Brain microvascular endothelial cell (primary cell): ENCODE measurements at places on chromosomes 5 and 9.

DNA sequence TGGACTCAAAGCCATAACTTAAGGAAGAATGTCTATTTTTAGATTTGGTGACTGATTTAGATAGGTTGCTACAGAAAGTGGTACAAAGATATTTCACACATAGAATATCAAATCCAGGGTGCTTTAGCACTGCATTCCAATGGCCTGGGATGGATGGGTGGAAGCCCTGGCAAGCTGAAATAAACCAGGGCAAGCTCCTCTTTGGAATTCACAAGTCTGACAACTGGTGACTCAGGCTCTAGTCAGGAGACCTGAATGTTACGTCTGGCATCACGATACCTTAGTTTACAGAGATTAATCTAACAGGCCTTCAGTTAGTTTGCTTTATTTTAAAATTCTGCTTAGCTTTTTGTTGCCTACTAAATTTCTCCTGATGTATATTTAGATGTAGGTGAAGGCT lies 144.0 kb downstream of the TMC1 start:
- no peak for DNase-seq

GRCh38 chr5:68950930-68951329 lies 142.9 kb upstream of the SLC30A5 start:
- DNase-seq: no peak

GRCh38 chr5:95778713-95779436 lies 43.7 kb downstream of the GLRX start:
- DNase-seq: no peak

GRCh38 chr5:12320331-12320730 lies 416.1 kb upstream of the CTNND2 start:
- no peak for DNase-seq

- DNase-seq: no peak
Observed at GRCh38 chr9:818958-819357, 22.5 kb upstream of the DMRT1 start.

DNA sequence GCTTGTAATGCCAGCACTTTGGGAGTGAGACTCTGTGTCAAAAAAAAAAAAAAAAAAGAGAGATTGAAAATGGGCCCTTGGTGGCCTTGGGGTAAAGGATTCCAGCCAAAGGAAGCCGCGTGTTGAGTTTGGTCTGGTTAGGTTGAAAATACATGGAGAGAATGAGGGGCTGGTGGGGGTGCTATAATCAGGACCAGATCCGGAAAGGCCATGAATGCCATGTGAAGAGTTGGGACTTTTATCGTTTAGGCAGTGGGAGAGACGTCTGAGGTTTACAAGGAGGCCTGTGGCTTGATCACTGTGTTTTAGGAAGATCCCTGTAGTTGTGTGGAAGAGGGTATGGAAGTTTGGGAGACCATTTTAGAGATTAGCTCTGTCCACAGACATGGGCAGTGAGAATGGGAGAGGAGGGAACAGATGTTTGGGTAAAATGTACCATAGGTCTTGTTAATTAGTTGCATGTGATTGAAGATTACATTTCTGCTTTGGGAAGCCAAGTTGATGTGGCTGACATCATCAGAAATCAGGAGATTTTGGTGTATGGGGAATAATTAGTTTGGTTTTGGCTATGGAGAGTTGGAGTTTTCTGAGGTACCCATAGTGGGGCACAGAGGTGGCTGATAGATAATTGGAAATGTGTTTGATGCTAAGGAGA lies 3.5 kb downstream of the MSANTD3 start:
- DNase-seq: no peak

- DNase-seq: no peak
Observed at GRCh38 chr5:110561510-110561909, 165.0 kb downstream of the TMEM232 start.

DNA sequence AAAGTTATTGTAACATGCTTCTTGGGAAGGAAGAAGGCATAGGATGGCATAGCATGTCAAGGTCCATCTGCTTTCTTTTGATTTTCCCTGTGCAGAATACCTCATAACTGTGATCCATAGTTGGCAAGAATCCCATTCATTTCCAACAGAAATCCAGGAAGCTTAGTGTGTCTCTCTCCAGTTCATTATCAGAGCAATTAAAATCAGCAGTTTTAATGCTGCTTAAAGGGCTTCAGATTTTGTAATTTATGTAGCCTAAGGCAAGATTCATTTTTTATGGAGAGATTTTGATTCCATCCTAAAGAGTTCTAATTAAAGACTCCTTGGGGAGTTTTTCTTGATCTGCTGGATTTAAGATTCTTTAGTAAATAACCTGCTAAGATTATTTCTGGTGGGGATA lies 560.1 kb downstream of the PDE4D start:
- DNase-seq: no peak

DNA sequence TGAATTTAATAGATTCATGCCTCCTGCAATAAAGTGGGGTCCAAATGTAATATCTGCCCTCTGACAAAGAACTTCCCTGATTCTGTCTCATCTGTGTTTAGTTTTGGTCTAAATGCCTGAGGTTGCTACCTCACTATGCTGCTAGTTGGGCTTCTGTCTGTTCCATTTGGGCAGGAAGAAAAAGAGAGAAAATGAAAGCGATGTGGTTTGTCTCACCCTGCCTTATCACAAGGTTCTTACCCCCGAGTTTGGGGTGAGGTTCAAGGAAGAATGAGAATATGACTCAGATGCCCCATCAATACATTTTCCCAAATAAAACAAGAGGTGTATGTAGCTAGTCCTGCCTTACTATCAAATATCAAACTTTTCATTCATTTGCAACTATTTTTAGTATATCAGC lies 132.1 kb upstream of the MTAP start:
- no peak for DNase-seq

GRCh38 chr5:62326302-62326701 lies 20.3 kb downstream of the KIF2A start:
- no peak for DNase-seq

DNA sequence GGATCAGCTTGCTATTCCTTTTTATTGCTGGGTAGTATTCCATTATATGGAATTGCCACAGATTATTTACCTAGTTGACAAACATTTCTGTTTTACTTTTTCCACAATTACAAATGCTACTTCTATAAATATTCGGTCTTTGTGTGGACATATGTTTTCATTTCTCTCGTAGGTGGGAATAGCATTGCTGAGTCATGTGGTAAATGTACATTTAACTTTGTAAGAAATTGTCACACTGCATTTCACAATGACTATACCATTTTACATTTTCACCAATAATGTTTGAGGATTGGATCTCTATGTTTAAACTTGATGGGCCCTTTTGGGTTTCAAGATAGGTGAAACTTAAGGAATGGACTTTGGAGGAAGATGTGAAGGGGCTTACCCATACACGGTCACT lies 19.7 kb downstream of the RAI14 start:
- no peak for DNase-seq

- DNase-seq: no peak
Observed at GRCh38 chr5:8396246-8396645, 527.3 kb downstream of the MTRR start.
